ENCODE measurements at places on chromosomes 16 and 17.

- DNase-seq, result no peak
These were observed 4.7 kb downstream of the CACNG5 start for GRCh38 chr17:66839616-66840015.

DNA sequence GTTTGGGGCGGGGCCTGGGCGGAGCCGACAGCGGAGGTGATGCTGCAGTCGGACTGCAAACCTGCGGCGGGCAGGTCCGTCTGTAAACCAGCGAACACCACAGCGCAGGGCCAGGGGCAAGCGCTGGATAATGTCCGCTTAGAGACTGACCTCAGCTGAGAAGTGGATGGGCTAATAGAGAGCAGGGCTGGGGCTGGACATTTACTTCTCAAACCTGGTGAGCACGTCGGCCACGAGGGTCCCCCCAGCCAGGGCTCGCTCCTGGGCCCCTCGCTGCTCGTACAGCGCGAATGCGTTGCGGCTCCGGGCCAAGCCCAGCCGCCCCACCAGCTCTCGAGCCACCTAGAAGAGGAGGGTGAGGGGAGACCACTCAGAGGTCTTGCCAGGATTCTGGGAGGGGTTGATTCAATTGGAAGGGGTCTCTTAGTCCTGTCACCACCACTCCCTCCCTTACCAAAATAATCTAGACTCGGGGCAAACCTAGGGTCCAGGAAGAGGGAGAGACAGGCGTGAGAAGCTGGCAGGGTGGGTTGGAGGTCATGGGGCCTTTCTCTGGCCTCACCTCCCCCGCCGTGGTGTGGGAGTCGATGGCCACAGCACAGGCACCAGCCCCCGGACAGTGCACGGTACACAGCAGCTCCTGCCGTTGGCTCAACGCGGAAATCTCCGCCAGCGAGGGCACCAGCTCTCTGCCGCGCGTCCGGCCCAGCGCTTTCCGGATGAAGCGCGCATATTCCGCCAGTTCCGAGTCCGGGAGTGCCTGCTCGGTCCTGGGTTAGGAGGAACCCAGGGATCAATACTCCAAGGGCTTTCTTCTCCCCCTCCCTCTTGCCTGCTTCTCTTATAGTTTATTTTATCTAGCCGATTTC lies 5.8 kb downstream of the PLEKHH3 start:
- no peak for DNase-seq

DNA sequence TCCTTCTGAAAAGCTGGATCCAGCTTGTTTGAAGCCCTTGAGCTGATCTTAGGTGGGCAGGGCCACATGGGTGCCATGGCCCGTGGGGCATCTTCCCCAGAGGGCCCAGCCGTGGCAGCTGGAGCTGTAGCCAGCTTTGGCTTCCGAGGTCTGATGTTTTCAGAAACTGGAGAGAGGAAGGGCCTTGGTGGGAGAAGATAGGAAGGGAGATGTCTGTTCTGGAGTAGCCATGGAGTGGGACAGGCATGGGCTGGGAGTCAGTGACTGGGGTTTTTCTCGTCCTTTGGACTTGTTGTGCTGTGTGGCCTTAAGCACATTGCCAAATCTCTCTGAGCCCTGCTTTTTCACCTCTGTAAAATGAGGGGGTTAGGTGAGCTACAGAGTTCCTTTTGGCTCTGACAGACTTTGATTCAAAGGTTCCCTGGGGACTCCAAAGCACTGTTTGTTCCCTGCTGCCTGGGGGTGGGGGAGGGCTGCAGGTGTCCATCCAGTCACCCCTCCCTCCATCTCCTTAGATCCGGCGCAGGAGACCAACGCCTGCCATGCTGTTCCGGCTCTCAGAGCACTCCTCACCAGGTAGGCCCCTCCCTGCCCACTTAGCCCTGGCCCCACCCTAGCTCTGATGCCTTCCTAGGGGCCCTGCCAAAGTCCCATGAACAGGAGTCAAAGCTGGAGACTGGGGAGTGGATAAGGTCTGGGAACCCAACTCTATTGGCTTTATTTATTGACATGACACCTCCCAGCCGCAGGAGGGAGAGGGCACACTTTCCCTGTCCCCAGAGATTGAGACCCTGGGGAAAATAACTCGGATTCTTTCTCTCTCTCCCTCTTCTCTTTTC lies 2.1 kb downstream of the PPP1R1B start:
- DNase-seq, result peak; percentile 78

DNA sequence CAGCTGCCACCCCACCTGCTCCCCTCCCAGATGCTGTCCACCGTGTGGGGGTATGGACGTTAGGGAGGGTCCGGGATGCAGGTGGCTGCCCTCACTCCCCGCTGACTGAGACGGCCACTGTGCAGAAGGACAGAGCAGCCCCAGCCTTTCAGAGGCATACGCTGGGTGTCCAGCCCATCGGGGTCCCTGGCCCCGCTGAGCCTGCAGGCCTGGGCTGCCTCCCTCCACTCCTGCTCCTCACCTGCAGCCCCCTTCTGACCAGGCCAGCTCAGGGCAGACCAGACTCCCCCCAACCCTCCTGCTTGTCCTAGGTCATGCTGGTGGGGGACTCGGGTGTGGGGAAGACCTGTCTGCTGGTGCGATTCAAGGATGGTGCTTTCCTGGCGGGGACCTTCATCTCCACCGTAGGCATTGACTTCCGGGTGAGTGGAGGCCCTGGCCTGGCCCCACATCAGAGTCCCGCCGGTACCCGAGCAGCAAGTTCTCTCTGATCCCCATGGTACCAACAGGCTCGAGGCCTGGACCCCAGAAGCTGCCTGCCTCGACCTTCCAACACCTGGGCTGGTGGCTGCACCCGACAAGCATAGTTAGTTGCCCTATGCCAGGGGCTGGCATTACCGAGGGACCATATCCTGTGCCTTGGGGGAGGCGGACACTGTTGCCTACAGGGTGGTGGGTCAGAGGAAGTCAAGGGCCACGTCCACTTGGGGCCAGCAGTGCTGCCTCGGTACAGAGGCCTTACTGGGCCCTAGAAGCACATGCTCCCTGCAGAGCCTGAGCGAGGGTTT lies 1.4 kb downstream of the RAB26 start:
- DNase-seq, result no peak

DNA sequence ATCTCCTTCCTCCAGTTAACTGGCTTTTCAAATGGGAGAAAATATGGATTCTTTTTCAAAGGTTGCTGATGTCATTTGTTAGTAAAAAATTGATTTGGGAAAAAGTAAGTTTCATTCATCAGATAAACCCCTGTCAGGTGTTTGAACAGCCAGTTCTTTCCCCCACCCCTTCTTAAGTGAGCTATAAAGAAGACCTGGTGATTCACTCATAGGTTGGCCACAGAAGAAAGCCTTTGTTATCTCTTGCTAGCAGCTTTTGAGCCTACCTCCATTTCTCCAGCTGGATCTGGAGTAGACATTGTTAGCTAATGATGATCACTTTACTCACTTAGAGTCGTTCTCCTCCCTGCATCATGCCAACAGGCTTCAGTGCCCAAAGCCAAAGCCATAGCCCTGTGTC lies 63.0 kb downstream of the NLK start:
- DNase-seq, result no peak

DNA sequence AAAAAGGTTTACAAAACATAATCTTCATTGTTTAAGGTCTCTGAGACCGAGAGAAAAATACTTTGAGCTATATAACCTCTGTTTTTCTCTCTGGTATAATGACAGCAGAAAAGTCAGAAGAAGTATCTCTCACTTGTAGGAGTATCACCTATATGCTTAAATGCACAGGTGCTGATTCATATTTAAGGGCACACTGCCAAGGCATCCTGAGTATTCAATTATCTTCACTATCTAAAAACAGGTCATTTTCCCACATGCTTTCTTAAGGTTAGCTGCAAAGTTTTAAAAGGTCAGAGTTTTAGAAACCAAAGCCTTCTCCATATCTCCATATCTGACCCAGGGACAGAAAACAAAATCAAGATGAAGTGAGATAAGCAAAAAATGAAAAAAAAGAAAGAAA lies 99.3 kb upstream of the C17orf78 start:
- DNase-seq, result no peak

- peak; percentile 92 for DNase-seq
These were observed at the start of the genes VPS9D1 and ZNF276 for GRCh38 chr16:89720813-89721545. TSS of gene VPS9D1 (minus strand) at chr16:89720898. CDS start at chr16:89720861, 37 bp downstream. TSS of gene ZNF276 (plus strand) at chr16:89721537. CDS start at chr16:89721641, 104 bp downstream.

DNA sequence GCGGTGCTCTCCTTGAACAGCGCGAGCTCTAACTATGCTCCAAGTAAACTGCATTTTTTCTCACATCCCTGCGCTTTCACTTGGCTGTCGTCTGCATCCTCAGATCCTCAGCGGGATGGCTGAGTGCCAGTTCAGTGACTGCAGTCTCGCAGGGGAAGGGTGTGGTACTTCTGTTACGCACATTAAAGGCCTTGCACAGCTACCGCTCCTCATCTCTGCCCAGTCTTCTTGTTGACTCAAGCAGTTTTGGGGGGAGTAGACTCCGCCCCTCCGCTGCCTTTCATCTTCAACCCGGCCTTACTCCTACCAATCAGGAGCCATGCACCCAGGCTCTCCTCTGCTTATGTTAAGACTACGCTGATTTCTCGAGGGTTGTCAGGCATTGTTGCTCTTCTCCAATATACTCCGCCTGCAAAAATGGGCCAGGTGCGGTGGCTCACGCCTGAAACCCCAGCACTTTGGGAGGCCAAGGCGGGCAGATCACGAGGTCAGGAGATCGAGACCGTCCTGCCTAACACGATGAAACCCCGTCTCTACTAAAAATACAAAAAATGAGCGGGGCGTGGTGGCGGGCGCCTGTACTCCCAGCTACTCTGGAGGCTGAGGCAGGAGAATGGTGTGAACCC lies 10.0 kb downstream of the ATP5PD start:
- peak; percentile 69 for DNase-seq

DNA sequence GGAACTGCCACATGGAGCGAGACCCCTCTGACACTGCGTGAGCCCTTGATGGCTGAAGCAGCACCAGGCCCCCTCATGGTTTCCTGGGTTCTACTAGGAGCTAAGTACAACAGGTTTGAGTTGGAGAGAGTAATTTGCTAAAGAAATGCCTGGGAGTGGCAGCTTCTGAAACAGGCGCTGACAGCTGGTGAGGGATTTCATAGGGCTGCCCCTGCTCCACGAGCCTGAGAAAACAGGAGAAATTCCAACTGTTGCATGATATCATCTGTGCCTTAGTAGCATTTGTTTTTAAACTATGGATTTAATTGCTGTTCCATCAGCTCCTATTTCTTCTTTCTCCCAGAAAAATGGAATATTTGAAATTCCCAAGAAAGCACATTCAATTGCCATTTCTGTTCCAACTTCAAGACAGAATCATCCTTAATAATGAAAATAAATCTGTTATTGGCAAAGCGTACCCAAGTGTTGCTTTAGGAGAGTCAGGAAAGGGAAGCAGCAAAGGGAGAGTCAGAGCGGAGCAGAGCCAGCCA lies 78.8 kb upstream of the ANKFN1 start:
- DNase-seq, result no peak

GRCh38 chr16:53090286-53090590 lies 35.4 kb downstream of the CHD9 start:
- no peak for DNase-seq

DNA sequence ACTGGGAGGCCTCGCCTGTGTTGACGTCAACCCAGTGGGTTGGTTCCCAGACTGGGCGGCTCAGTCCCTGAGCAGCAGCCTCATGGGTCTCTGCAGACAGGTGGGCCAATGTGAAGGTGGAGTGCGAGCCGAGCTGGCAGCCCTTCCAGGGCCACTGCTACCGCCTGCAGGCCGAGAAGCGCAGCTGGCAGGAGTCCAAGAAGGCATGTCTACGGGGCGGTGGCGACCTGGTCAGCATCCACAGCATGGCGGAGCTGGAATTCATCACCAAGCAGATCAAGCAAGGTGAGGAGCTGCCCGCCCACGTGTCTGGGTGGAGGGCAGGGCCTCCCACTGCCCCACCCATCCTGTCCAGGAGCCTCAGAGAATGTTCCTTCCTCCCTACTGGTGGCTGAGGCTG lies 44.1 kb downstream of the MRC2 start:
- peak; percentile 71 for DNase-seq

DNA sequence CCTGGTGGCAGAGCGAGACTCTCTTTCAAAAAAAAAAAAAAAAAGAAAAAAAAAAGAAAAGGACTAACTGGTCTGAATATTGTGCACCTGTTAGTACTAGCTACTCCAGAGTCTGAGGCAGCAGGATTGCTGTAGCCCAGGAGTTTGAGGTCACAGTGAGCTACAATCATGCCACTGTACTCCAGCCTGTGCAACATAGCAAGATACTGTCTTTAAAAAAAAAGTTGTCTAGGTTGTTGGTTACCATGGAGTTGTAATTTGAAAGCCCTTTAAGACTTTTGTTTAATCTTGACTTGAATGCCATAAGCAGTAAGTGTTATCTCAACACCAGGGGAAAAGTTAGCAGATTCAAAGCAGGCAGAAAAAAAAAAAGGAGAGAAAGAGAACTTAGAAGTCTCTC lies 10.9 kb upstream of the C16orf54 start:
- DNase-seq, result no peak

GRCh38 chr16:65658349-65658748 lies 536.5 kb upstream of the CDH11 start:
- DNase-seq, result no peak

DNA sequence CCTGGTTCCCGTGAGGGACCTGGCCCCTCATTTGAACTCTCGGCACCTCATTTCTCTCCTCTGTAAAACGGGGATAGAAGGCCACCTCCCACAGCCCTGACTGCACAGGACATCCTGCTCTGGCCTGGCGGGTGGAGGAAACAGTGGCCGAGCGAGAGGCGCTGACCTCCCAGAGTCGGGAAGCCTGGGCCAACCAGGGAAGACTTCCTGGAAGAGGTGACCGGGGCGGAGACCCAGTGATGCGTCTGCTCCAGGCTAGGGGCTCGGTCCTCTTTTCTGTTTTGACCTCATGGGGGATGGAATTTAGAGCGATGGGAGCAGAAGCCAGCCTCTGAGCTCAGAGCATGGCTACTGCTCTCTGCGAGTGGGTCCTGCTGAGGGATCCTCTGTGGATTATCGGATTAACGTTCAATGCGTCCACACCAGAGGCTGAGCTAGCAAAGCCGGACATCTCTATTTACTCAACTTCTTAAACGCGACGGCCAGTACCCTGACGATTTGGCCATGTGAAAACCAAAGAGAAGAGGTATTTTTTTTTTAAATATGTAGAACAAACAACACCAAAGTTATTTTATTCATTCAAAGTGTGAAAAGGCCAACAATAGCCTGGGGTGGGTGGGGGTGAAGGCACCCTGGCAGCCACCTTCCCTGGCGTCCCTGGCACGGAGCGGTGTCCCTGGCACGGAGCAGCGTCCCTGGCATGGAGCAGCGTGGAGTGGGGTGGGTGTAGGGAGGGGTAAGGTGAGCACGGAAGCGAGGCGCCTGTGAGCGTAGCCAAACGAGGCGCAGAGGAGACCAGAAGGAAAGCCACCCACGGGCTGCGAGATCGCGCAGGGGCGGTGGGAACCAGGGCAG lies 9.2 kb upstream of the MSLN start:
- DNase-seq, result no peak

DNA sequence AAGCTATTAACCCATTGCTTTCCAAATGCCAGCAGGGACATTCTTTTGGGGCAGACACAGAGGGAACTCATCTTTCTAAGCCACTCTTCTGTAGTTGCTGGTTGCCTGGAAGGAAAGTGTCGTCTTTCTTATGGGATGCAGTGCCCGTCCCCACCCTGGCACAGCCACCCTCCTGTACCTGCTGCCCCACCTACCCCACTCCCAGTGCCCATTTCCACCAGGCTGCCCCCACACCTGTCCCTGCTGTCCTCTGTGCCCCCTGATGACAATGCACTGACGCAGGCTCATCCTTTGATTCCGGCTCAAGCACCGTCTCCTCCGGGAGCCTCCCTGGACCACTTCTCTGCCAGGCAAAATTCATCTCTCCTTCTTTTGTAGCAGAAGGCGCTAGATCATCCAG lies 190.4 kb upstream of the CDH5 start:
- DNase-seq, result no peak

All from NCI-H1417 (cell line).